Fibroblast of skin of right quadriceps (primary cell): ENCODE measurements at places on chromosomes 4 and X.

DNA sequence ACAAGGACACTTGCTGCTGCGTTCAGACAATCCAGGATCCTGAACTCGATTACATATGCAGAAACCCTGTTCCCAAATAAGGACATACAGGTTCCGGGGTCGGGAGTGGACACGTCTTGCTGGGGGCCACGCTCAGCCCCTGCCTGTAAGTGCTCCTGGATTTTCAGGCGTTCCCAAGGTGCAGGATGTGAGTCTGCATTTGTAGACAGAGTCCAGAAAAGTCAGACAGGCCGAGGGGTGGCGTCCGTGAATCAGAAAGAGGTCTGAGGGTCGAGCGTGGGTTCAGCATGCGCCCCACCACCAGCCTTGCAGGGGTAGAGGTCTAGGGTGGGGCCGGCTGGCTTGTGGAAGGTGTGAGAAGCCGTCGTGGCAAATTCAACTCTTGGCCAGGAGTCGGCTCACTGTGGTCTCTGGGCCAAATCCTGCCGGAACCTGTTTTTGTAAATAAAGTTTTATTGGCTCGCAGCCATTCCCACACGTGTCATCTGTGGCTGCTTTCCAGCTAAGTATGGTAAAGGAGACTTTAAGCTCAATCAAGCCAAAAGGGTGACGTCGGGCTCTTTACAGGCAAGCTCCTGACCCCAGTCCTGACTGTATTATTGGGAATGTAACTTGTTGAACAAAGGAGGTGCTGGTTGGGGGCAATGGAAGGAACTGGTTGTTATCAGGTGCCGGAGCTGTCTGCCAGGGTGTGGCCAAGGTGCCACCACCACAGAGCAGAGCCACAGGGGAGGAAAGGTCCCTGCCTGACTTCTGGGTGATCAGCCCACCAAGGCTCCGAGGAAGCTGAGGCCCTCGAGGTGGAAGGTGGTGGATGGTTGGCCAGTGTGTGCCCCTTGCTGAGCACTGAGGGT lies 7.4 kb downstream of the DOK7 start:
- peak; percentile 30 for DNase-seq

GRCh38 chr4:88928852-88929251 lies 128.1 kb downstream of the FAM13A start:
- DNase-seq = no peak

DNA sequence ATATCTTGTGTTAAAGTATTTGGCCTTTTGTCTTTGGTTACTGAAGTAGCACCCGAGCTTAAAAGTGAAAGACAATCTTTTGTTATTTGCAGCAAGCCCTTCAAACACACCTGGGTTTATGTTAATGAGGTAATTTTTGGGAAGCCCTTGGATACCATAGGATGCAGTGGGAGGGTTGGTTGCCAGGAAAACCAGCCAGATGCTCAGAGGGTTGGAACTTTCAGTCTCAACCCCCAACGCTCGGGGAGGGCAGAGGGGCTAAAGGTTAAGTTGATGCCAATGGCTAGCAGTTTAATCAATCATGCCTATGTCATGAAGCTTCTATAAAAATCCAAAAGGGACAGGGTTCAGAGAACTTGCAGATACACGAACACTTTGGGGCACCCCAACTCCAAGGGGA lies 17.2 kb upstream of the GPR173 start:
- DNase-seq = no peak

DNA sequence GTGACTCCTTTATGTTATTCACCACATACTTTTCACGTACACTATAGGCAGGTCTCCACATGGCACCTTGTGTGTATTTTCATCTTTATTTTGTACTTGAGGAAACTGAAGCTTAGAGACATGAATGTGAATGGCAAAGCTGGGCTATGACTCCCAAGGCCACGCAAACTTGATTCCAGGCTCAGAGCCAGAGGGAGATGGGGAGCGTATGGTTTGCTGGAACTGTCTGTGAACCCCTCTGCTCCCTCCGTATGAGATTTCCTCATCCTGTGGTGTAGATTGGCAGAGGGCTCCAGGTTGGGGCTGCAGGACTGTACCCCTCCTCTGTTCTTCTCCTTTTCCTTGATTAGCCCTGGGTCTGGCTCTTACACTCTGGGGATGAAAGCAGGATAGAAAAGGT lies 16.1 kb upstream of the STARD8 start:
- no peak for DNase-seq

DNA sequence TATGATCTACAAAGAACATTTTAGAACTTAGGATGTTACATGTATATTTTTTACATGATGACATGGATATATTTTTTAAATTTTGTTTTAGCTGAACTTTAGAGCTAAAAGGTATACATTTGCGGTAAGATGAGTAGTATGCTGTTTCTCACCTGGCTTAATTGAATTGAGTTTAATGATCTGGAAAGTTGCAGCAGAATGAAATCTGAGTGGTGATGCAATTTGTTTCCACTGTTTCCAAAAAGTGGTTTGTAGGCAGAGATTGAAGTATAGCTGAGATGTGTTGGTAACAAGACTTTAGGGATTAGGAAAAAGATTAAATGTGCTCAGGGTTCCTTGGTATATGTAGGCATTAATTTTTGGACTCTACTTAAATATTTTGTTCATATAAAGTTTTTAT lies 68.1 kb downstream of the HPF1 start:
- DNase-seq = no peak

GRCh38 chr4:92600638-92601037 lies 296.9 kb downstream of the GRID2 start:
- no peak for DNase-seq

DNA sequence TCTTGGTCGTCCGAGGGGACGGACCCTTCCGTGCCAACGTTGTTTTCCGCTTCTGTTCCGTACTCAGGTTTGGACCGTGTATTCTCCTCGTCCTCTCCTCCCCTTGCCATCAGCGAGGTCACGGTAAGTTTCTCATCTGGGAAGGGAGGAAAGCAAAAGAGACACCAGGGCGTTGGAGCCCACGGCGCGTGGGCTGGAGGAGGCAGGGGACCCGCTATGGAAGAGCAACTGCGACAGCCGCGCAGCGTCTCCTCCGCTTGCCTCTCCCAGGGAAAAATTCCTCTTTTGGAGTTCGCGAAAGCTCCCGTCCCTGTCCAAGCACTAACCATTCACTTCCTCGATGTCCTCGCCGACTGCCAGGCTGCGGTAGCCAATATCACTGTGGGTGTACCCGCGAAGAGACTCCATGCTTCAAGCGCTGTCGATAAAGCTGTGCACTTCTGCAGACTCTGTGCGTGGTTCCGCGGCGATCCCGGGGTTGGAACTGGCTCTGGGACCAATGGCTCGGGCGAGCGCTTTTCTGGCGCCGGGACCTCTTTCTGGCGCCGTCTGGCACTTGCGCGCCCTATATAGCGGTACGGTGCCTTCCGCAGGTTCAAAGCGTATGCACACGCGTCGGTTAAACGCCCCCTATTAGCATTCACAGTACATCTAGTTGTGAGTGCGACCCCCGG lies at the start of gene ESX1:
Gene ESX1, minus strand, starts transcription at position 492 of the 674 bp plus-strand sequence. Its CDS starts 84 bp downstream, at position 408.
- no peak for DNase-seq

DNA sequence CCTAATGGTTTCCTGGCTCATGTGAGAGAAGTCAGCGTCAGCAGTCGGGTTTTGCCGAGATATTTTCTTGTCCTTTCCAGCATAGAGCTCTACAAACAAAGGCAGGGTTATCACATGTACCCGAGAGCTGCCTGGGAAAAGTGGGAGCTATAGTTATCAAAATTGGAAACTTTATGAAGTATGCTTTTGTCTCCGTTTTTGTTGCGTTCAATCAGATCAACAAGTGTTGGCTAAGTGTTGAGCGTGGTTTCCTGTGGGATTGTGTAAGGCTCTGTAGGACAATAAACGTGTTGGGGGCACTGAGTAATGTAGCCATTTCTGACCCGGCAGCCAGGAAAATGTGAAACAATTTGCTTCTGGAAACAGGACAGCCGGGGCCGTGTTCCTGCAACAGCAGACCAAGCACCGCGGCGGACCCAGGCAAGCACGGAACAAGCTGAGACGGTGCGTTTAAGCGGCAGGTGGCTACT lies at the start of gene BMX:
Gene BMX, plus strand, starts transcription at position 311 of the 470 bp plus-strand sequence. CDS start 7,547 bp downstream, outside the sequence.
- no peak for DNase-seq

- no peak for DNase-seq
These were observed 65.1 kb downstream of the CASK start for GRCh38 chrX:41858161-41858775.

DNA sequence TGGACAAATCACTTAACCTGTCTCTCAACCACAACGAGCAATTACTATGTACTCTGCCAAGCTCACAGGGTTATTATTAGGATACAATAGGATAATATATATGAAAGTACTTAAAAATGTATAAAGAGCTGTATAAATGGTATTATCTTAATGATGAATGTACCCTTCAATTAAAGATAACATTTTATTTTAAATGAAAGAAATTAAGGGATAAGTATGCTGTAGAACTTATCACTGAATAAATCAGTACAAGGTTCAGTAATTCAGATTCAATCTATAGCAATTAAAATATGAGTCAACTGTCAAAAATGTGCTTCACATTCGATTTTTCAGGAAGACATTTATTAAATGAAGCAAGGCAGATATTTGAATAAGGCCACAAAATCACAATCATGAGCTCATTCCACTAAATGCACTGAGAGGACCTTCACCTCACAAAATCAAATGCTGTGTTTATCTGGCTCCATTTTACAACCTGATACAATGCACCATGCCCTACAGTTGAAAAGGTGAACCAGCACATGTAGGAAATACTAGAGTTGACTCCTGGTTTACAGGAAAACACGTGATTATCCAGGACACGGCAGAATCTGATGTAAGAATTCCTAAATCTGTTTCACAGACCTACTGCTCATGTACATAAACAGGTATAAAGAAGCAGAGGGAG lies 4.4 kb downstream of the LRCH2 start:
- peak; percentile 8 for DNase-seq

DNA sequence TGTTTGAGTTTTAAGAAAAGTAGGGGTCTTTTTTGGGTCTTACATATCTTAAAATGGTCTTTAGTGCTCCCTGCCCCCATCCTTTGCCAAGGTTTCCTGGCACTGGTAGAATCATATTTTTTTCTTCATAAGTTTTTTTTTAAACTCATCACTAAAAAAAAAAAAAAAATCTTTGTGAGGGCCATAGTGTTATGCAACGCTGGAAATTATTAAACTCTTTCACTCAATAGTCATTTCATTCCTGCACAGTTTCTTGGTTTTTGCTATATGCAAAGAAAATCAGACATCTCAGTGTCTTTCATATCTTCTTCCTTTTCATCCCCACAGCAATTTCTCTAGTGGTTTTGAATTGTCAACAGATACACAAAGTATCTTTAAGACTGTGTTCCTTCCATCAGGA lies 95.6 kb downstream of the TMA16 start:
- DNase-seq = no peak

- no peak for DNase-seq
These were observed 6.2 kb downstream of the PLAC8 start for GRCh38 chr4:83108101-83108861.

GRCh38 chr4:91746551-91746950 lies 557.2 kb upstream of the GRID2 start:
- no peak for DNase-seq

GRCh38 chr4:136121426-136121825 lies 1410.9 kb downstream of the PCDH18 start:
- no peak for DNase-seq

- no peak for DNase-seq
These were observed 146.3 kb upstream of the RPS6KA3 start for GRCh38 chrX:20412871-20413486.

DNA sequence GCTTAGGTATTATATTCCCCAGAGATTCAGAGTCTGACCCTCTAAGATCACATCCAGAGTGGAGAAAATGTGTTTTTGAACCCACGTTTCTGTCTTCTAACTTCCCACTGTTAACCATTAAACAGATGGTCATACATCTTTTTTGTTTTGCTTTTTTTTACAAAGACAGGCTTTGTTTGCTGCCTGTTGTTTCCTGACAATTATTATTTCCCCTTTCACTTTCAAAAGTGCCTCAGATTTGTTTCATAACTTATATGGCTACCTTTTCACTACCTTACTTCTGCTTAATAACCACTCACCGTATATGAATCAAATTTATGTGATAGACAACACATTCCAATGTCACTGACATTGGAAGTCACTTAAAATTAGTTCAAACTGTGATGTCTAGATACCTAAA lies 142.2 kb downstream of the HS3ST1 start:
- DNase-seq = no peak

DNA sequence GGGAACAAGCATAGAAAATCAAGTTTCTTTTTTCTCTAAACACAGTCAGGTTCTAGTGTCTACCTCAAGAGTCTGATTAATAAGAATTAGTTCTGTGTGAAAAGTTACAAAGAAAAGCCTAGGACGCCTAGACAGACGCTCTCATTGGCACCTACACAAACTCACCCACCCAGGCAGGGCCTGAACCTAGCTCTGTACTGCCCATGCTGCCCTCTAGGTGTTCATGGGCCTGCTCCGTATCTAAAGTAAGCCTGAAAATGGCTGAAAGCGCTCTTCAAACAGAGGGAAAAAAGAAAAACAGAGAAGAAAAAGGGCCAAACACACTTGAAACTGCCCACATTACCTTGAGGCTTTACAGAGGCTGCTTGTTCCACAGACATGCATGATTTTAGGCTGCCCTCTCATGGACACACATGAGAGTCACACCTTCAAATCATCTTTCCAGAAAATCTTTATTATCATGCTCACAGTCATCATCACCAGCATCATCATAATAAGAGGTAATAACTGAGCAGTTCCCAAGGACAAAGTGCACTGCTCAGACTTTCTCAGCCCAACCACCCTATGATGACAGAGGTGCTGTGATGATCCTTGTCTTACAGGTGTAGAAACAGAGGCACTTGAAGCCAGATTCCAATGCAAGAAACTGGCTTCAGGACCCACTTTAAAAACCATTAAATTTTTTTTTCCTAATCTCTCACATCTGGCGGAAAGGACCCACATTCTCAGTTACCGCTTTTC lies 49.6 kb downstream of the MAP7D2 start:
- DNase-seq = peak; percentile 56
